ENCODE measurements at places on chromosomes 1 and 21. TPM values are rescaled to one million over a fixed set of nuclear protein-coding genes. Genes with fewer than 3 reads are reported as not detected.

The DDAH1 gene
- 92.3 TPM for polyA plus RNA-seq

- DNase-seq = no peak
Observed at GRCh38 chr1:207024202-207025145, 8.1 kb downstream of the C1orf116 start.

GRCh38 chr1:63101336-63101735, 221.0 kb upstream of the FOXD3 start:
- DNase-seq = no peak

- DNase-seq = no peak
Observed at GRCh38 chr1:65985393-65986066, 192.8 kb downstream of the PDE4B start.
